GM12878 (cell line): ENCODE measurements at places on chromosomes 7 and 10.

GRCh38 chr10:4354382-4354812 lies 471.6 kb upstream of the AKR1E2 start:
- DNase-seq = no peak

GRCh38 chr7:30446266-30446665 lies 32.3 kb downstream of the NOD1 start:
- no peak for DNase-seq

DNA sequence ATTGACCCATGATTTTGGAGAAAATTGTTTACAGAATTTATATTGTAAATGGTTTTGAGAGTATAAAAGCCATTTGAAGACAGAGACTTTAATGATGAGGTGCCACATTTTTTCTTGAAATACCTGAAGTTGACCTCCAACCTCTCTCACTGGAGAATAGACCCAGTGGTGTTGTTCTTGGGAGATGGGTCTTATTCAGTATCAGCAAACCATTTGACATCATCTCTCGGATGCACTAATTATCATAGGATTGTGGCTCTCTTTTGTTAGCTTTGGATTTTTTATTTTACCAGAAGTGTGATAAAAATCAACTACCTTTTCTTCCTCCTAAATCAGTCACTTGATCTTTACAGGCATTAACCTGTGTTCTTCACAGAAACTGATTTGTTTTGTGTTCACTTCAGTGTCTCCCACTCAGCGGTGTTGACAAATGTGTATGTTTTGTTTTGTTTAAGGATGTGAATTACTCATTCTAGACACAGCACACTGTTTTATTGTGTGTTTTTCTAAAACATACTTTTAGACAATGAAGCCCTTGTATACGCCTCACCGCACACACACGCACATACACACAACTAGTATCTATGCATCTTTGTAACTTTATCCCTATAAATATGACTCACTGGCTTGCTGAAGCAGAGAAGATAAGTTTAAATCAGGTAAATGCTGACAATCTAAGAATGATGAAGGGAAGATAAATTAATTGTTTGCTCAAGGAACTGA lies 455.6 kb downstream of the INHBA start:
- no peak for DNase-seq

DNA sequence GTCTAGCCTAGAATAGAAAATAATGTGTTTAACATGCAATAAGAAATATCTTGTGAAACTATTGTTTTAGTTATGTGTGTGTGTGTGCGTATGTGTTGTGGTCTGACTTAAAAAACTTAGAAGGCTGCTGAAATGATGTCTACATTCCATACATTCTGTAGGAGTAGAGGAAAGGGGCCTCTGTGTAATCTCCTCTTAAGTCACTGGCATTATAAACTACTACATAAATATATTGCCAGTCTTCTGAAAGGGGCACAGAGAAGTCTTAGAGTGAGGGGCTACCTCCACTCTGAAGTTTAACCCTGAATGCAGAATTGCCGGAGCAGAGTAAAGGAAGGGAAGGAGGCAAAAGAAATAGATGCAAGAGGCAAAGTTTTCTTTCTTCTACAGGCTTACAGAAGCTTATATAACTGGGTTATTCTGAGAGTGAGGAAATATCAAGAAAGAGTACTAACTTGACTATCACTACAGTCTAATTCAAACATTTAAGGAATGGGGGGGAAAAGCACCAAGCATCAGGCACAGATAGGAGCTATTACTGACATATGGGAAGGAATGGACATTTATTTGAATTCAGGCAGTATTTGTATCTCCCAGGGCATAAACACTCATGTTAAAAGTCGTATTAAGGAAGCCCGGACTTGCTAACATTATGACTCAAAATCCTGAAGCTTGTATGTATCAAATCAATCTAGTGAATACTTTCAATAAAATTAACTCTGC lies 75.7 kb downstream of the DNAJC1 start:
- DNase-seq = no peak

- DNase-seq = no peak
These were observed 537.4 kb upstream of the PFKP start for GRCh38 chr10:2529945-2530344.

DNA sequence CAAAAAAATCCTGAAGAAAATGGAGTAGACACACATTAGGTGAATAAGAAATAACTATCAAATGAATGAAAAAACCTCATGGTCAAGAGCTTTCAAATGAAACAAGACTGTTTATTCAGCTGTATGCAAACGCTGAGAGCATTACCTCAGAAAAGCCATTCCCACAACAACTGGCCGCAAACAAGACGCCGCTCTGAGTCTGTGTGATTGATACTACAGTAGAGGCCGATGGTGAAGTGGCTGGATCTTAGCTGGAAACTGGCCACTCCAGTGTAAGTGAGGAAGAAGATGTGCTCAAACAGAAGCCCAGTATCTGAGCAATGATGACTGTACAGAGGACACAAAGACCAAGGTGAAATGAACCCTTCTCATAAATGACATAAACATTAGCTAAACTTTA lies 252.4 kb upstream of the GHITM start:
- no peak for DNase-seq

GRCh38 chr7:19670806-19671205 lies 38.0 kb downstream of the POLR1F start:
- no peak for DNase-seq

GRCh38 chr10:82361256-82361655 lies 486.3 kb downstream of the NRG3 start:
- DNase-seq = no peak

DNA sequence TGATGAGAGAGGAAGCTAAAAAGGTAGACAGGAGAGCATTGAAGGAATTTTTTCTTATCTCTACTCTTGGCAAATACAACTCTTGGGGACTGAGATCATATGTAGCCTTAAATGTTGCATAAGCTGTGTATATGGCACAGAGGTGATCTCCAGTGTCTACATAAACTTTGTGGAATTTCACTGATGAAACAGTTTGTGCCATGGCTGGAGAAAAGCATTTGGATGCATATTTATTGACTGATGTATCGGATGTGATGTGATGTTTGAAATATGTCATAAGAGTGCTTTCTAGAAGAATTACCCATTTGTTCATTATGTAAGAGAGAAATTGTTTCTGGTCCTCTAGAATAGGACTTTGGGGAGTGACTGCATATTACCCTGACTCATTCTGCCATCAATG lies 244.9 kb upstream of the LRRTM3 start:
- no peak for DNase-seq

GRCh38 chr10:27506280-27506679 lies 2.2 kb downstream of the RAB18 start:
- no peak for DNase-seq

DNA sequence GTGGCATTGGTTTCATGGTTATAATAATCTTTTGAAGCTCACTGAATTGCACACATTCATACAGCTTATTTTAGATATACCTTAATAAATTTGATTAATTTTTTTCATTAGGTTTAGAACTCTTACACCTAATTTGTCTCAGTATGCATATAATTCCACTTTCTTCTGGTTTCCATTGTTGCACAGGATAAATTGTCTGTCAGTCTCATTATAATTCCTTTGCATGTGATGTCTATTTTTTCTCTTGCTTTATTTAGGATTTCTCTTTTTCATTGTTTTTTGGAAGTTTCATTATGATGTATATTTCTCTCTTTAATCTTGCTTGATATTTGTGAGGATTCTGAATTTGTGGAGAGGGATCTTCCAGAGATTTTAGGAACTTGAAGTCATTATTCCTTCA lies 84.7 kb downstream of the ARL5B start:
- DNase-seq = no peak

GRCh38 chr7:44505595-44505994 lies 15.1 kb upstream of the NUDCD3 start:
- no peak for DNase-seq
